Effector CD4-positive, alpha-beta T cell (primary cell): ENCODE measurements at places on chromosomes 11 and 22.

- no peak for DNase-seq
These were observed 18.9 kb downstream of the ARVCF start for GRCh38 chr22:19997561-19998231.

- DNase-seq = no peak
These were observed 91.9 kb upstream of the TP53I11 start for GRCh38 chr11:45042560-45042959.

DNA sequence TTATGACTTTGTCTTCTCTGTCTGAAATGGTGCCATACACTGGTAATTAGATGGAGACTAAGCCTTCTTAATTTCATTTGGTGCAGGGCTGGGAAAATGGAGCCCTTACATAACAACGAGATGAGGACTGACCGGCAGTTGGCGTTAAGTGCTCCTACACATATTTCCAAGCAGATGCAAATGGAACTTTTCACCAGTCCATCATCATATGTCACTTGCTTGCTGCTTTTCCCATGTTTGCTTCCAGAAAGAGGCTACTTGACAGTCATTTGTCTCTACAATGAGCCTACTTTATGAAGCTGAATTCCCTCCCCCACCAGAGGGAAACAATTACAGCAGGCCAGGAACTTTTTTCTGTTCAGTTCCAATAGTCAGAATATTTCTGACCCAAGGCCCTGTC lies 32.6 kb downstream of the SVIP start:
- DNase-seq = no peak

GRCh38 chr11:65868076-65868667 lies 4.4 kb downstream of the EFEMP2 start:
- DNase-seq = no peak

DNA sequence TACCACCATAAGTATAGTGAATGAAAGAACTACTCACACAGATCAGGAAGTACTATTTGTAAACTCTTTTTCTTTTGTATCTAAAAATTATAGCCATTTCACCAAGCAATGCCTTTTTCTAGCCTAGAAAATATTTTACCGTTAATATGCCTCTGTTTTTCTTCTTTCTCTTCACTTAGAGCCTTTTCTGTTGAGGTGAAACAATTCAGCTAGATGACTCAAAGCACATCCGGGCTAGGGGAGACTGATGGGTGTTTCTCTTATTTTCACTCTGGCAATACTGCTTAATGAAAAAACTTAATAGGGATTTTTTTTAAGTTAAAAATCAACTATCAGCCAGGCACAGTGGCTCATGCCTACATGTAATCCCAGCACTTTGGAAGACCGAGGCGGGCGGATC lies 93.3 kb downstream of the SGSM3 start:
- DNase-seq = peak; percentile 33

DNA sequence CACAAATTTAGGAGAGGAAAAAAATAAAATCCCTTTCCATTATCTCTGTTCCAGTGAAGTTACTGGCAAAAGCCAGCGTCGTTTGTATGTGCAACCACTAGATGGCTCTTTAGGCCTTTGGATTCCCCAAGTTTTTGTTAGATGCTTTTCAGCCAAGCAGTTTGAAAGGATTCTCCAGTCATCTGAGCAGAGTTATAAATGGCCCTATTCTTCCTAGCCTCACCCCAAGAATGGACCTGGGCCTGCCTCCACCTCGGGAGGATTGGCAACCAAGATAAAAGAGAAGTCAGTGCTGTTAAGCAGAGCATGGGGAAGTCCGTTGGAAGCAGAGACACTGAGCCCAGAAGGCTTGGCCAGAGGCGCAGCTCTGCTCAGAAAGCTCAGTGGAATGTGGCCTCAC lies 15.4 kb downstream of the FAM181B start:
- DNase-seq = no peak
